CD4-positive, alpha-beta T cell treated with Interleukin-2 at 100 ng/mL for 4 hours (primary cell): ENCODE measurements at places on chromosomes 3 and 15.

DNA sequence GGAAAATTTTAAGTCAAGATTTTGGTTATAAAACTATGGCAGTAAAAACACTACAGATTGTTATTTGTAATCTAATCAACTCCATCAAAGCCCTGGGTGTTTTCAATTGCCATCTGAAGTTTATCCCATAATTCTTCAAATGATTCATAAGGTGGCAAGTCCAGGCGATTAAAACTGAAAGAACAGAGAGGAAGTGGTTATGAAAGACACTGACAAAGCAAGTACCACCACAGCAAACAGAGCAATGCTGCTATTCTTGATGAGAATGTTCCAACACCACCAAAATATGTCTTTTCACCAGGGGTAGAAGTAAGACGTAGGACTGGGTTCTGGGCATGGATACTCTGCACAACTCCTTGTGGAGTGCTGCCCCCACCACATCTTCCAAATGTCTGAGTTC, 86.9 kb upstream of the PRTG start:
- DNase-seq, result peak; percentile 12

- no peak for DNase-seq
Measured at GRCh38 chr3:72520690-72521308, 327.4 kb downstream of the SHQ1 start.

GRCh38 chr3:53226841-53227407, 28.9 kb downstream of the TKT start:
- no peak for DNase-seq

GRCh38 chr3:195905970-195906864, 2.1 kb downstream of the TNK2 start:
- DNase-seq, result peak; percentile 21

DNA sequence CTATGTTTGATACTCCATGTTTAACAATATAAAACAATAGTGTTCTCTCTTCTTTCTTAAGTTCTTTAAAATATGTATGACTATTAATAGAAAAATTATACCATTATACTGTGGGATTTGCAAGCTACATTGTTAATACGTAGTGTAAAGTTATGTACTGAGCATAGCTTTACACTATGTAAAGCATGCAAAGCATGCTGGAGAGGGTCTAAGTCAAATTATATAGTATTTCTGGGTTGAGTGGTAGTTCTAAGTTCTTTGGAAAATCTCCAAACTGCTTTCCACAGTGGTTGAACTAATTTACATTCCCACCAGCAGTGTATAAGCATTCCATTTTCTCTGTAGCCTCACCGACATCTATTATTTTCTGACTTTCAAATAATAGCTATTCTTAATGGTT, 253.0 kb downstream of the RAP2B start:
- no peak for DNase-seq

DNA sequence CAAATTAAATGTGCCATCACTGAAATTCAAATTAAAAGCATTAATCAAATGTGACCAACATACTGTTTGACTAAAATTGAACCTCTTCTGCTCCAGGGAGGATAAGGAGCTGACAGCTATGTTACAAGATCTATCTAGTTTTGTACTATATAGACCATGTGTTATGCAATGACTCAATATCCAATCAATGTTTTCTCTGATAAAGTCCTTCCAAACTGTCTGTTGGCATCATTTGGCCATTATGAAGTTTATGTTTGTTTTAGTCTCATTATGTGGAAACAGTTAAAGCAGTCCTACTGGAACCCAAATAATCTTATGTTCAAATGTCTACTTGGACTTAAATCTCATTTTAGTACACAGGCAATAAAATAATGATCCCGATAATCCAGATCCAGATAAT, 267.0 kb upstream of the THBS1 start:
- DNase-seq, result no peak

DNA sequence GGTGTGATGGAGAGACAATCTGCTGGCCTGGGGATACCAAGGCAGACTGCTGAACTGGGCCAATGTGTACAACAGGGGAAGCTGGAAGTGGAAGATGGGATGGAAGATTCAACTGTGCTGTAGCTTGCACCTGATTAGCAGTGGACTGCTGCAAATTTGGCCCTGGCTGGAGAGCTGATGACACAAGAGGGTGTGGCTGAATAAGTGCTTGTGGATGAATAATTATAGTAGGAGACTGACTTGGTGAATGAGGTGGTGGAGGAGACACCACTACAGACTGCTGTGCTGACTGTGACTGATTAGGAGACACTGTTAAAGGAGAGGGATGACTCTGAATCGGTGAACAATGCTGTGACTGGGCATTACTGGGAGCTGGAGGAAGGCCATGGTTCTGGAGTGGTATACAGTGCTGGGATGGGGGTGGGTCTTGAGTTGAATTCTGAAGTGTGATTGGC, 52.5 kb downstream of the PHC3 start:
- no peak for DNase-seq

- no peak for DNase-seq
Measured at GRCh38 chr3:37096975-37097374, 77.4 kb downstream of the LRRFIP2 start.

DNA sequence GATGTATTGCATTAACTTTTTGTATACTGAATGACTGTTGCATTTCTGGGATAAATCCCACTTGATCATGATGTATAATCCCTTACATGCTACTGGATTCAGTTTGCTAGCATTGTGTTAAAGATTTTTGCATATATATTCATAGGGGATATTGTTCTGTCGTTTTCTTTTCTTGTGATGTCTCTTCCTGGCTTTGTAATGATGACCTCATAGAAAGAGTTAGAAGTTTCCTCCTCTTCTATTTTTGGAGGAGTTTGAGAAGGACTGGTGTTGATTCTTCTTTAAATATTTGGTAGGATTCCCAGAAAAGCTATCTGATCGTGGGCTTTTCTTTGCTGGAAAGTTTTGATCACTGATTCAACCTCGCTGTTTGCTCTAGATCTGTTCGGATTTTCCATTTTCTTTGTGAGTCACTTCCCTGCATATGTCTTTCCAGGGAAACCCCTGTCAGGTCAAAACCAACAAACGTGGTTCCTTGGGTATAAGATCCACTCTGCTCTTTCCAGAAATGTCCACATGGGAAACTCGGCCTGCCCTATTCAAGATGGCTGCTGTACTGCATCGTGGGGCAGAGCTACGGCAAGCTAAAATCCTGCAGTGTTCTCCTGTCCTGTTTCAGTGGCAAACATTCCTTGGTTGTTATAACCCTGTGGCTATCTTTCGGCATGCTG, 120.4 kb downstream of the GABRG3 start:
- no peak for DNase-seq

DNA sequence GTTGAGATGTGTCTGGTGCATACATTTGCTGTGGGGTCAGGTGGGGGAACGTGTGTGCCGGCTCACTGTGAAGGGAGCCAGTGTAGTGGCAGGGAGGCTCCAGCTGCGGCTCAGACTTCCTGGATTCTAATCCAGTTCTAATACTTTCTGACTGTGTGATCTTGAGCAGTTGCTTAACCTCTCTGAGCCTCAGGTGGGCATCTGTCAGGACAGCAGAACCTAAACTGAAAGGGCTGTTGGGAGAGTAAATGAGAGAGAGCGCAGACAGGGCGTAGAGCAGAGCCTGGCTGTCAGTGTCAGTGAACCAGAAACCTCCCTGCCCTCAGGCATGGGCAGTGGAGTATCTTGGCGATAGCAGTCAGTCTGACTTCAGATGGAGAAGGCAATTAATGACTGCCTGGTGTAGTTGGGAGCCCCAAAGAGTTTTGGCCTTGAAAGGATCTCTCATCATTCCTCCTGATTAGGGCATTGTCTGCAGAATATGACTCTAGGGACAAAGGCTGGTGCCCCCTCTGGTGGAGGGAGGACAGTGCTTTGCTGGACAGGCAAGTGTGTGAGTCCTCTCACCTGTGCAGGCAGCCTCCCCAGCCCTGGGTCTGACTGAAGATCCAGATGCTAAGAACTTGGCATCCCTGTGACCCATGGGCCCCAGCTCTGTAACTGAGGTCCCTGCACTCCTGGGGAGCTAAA, 9.6 kb downstream of the KBTBD13 start:
- peak; percentile 4 for DNase-seq

GRCh38 chr3:149252272-149252671, 30.6 kb upstream of the CP start:
- no peak for DNase-seq

DNA sequence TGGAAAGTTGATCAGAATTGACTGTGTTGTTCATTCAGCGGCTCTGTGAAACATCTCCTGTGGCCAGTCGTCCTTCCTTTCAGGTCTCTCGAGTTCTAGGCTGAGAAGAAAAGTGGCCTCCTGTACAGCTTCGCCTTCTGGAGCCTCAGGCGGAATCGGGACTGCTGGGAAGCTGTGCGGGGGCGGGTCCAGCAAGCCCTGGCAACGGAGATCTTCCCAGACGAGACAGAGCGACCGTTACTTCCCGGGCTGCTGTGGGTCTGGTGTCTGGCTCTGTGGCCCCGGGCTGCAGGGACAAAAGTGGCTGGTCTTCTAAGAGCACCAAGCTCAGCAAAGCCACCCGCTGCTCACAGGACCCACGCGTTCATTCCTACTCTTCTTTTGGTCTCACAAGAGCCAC, 88.6 kb upstream of the CACNA2D3 start:
- DNase-seq, result no peak

- no peak for DNase-seq
Measured at GRCh38 chr3:126083138-126083445, 832 bp downstream of the SLC41A3 start.

DNA sequence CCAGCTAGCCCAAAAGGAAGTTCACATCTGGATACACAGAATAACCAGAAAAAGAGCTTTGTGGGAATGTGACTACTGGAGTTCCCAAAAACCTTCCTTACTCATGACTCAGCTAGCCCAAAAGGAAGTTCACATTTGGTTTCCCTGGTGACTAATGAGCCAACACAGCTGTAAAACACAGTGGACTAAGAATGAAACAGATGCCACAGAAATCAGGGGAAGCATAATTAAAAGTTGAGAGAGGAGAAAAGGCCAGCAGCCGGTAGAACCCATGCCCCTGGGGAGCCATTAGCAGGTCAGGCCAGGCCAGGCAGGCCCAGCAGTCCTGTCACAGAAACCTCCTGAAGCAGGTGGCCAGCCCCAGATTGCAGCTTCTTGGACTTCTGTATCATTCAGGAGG, 130.3 kb downstream of the GHSR start:
- DNase-seq, result no peak

GRCh38 chr15:57356636-57357035, 19.7 kb upstream of the CGNL1 start:
- no peak for DNase-seq

DNA sequence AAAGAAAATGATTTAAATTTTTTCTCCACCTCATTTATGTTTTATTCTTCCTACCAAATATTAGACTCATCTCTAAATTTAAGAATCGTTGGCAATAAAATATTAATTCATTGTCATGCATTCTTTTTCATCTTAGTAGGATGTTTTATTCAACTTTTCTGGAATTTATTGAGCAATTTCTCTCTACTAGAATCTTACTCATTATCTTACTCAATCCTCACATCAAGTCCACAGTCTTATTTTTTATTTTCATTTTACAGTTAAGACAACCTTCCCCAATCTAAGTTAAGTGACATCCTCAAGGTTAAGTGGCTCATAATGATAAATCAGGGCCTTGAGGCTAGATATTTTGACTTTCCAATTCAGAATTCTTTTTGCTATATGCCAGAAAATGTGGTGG, 15.9 kb upstream of the ALDH1A2 start:
- DNase-seq, result no peak

DNA sequence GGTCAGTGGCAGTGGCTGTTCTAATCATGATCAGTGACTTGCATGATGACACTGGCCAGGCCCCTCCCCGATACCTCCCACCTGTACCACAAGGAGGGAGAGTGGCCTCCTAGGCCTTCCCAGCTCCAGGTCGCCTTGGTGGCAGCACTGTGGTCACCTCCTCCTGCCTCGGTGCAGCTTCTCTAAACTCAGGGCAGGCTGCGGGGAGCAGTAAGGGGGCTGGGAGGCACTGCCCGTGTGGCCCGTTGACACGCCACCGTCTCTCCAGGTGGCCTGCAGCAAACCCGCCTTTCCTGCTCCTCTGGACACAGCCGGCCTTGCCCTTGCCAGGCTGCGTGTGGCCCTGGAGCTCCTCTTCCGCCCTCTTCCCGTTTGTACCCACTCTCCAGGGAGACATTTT, 184.1 kb downstream of the XXYLT1 start:
- DNase-seq, result no peak

DNA sequence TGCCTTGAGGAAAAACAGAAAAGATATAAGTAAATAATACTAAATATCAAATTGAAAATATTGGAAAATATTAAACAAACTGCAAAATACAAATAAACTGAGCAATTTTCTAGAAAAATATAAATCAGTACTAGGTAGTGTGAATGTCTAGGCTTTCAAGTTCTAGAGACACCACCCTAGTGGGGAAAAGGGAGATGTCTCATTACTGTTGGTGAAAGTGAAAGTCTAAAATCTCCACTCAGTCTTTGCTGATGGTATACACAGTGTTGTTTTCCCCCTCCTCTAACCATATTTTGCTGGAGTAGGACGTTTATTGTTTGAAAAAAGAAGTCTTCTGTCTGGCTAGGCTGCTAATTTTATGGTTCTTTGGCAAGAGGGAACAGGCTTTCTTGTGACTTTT, 1368.9 kb downstream of the OTOL1 start:
- DNase-seq, result no peak

DNA sequence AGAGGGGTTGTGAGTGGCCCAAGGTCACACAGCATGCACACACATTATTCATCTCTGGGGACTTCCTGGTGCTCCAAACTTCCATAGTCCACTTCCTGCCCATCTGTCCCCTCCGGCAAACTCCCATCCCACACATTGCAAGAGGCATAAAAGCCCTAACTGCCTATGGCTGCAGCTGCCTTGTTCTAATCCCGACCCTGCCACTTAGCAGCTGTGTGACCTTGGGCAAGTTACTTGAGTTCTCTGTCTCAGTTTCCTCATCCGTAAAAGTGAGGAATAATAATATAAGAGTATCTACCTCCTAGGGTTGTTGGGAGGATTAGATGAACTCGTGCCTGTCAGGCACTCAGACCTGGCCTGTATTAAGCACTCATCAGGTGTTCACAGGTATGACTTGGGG, 84.2 kb downstream of the SMAD6 start:
- DNase-seq, result no peak

DNA sequence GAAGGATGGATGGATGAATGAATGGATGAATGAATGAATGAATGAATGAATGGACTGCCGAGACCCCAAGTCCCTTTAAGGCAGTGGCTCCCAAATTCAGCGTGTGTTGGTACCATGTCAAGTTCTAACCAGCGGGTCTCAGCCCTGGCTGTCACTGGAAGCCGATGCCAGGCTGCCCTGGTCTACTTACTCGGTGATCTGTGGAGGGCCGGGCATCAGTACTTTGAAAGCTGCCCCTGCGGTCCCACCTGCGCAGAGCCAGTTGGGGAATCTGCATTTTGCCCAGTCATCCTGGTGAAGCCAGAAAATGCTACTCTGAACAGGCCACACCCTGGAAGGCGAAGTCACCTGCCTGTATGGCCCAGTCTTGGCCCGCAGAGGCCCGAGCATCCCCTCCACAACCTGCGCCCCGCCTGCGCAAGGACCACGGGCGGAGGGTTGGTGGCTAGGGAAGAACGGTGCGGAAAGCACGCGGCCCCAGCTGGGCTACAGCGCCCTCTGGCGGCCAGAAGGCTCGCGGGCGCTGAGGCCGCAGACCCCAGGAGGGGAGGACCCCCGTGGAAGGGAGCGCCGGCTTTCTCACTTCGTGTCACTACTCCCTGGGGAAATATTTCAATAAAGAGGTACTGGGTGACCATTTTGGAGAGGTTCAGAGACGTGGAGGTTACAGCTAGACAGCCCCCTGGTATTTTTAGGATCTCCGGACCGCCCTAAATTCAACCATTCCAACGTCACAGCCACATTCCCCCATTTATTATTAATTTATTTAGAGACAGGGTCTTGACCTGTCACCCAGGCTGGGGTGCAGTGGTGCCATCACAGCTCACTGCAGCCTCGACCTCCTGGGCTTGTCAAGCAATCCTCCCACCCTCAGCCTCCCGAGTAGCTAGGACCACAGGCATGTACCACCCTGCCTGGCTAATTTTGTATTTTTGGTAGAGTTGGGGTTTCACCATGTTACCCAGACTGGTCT, 34.9 kb downstream of the PRKCD start:
- DNase-seq, result peak; percentile 47
